ENCODE measurements at places on chromosomes 16 and 17.

- peak; percentile 52 for DNase-seq
Observed at GRCh38 chr17:68512960-68513474, 787 bp downstream of the PRKAR1A start.

DNA sequence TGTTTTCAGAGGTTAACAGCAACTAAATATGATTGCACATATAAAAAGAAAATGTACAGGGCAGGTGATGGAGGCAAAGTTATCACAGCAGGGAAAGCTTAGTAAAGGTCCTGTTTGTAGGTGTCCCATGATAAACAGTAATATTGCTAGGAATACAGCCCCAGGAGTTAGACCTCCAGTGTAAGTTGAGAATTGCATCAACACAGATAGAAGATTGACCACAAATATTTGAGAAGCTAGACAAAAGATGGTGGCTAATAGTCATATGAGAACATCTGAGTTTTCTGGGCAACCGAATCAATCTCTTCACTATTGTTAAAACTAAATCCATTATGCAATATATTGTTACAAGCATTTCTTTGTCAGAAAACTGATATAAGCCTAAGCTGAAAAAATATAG, 152.6 kb downstream of the CDH11 start:
- DNase-seq: no peak

- DNase-seq: no peak
Observed at GRCh38 chr17:8488901-8489300, 53.2 kb downstream of the NDEL1 start.

GRCh38 chr16:15523939-15524338, 89.6 kb downstream of the BMERB1 start:
- no peak for DNase-seq

DNA sequence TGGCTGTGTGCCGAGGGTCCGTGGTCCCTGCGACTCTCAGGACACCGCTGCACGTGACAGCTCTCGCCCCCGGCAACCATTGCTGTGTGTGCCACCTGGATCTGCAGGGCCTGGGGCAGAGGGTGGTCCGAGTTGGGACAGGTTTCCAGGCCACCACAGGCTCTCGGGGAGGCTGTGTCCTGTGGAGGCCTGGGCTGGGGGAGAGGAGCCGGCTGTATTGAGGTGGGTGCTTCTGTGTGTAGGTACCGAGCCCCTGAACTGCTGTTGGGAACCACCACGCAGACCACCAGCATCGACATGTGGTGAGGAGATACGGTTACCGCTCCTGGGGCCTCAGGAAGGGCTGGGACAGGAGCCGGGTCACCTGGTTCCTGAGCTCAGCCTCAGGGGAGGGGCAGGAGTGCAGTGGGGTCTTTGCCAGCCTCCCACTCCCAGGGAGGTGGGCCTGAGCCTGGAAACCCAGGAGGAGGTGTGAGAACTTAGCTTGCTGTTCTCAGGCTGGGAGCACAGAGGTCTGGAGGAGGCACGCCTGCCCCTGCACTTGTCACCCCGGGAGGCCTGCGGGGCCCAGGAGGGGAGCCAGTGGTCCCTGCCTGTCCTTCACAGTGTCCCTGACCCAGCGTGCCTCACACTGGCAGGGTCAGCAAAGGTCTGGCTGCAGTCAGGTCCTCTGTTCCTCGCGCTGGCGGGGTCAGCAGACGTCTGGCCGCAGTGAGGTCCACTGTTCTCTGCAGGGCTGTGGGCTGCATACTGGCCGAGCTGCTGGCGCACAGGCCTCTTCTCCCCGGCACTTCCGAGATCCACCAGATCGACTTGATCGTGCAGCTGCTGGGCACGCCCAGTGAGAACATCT, 7.3 kb downstream of the SPATA2L start:
- no peak for DNase-seq

GRCh38 chr17:79295307-79295706, 220.7 kb downstream of the ENGASE start:
- no peak for DNase-seq

GRCh38 chr16:17134586-17134985, 336.2 kb downstream of the XYLT1 start:
- DNase-seq: no peak

All from HAP-1 (cell line).